ENCODE measurements at places on chromosomes 7 and 10.

- H3K27me3 ChIP-seq: peaks cover 8% of the 10 kb centered on the region
- H3K4me3 ChIP-seq: no peak overlapping the region
- peaks cover 5% of the 10 kb centered on the region for H3K4me1 ChIP-seq
- H3K27ac ChIP-seq: no peak overlapping the region
Measured at GRCh38 chr10:70541736-70542564, 60.6 kb downstream of the PRF1 start.

DNA sequence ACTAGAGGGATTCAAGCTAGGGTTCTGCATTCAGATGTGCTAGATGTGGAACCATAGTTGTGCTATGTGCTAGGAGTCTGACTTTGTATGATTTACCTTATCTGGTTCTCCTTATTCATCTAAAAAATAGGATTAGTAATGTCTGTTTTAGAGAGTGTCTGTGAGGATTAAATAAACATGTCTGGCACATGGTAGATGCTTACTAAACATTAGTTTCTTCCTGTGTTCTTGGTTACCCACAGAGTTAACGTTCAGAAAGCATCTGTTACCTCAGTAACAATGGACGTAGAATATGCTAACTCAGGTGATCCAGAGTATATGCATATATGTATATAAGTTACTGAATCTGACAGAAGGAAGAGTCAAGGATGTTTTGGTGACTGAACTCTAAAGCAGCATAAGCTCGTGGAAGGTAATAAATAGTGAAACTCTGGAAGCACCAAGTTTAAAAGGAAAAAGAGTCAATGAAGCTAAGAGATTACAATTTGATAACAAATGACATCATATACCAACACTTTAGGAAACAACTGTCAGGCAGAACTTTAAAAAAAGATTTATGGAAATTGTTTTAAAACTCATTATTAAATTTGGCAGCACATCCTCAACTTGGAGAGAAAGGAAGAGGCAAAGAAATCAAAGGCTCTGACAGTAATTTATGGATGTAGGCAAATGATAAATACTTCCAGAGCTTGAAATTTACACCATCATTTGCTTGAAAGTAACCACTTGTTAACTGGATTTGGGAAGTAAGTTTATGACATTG lies 127.0 kb downstream of the CCNY start:
- H3K4me3 ChIP-seq: peak overlapping the region; percentile 63
- H3K27me3 ChIP-seq: no peaks in the 10 kb centered on the region
- peaks cover 50% of the 10 kb centered on the region for H3K4me1 ChIP-seq
- H3K27ac ChIP-seq: no peak overlapping the region
- no peak for DNase-seq
- H3K36me3 ChIP-seq: no peaks in the 10 kb centered on the region

DNA sequence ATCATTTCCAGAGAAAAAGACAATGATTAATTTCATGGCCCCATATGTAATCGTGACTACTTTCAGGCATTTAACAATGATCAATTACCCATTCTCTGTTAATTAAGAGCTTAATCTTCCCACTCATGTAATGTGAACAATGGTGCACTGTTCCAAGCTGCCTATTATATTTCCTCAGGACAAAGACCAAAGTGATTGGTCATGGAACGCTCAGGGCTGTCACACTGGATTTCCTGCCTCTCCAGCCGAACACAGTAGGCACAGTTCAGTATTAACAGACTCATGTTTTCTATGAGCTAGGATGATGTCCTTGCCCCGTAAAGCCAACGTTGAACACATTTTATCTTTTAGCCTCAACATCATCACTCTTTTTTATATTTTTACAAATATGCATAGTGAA lies 142.7 kb upstream of the FZD8 start:
- H3K27me3 ChIP-seq: peaks cover 2% of the 10 kb centered on the region
- no peaks in the 10 kb centered on the region for H3K36me3 ChIP-seq
- no peak for DNase-seq
- no peak overlapping the region for H3K4me3 ChIP-seq

DNA sequence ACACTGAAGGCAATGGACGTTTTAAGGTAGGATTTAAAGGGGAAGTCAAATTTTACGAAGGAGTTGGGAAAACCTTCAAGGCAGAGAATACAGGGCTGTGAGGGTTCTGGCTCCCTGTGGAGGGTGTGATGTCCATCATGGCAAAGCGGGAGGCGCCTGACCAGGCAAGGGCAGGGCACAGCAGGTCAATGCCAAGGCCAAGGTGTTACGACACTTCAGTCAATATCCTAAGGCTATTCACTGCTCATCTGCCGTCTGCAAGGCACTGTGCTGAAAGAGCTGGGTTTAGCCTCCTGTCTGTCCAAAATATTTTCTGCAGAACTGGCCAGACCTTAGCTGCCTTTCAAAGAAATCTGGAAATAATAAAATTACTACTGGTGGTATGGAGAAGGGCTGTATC lies 297.9 kb upstream of the MGMT start:
- no peak for DNase-seq
- H3K4me1 ChIP-seq: no peaks in the 10 kb centered on the region
- no peak overlapping the region for H3K27ac ChIP-seq
- peaks cover 12% of the 10 kb centered on the region for H3K27me3 ChIP-seq
- no peak overlapping the region for H3K4me3 ChIP-seq

DNA sequence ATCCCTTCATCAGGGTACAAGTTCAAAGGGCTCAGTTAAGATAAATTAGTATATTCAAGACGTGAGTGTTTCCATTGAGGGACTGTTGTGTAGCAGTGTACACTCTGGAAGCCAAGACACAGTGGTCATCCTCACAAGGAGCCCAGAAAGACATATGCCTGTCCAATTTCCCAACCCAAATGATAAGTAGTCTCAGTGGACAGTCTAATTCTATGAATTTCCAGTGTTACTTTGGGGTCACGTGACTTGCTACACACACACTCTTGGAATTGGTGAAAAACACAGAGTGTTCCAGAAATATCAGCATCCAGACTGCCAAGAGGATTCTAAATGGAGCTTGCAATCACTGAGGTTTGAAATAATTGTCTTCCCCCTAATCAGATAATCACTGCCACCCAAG lies 365.1 kb downstream of the WDR11 start:
- no peaks in the 10 kb centered on the region for H3K36me3 ChIP-seq
- H3K4me3 ChIP-seq: no peak overlapping the region
- DNase-seq: no peak
- no peak overlapping the region for H3K27ac ChIP-seq
- H3K27me3 ChIP-seq: no peaks in the 10 kb centered on the region

DNA sequence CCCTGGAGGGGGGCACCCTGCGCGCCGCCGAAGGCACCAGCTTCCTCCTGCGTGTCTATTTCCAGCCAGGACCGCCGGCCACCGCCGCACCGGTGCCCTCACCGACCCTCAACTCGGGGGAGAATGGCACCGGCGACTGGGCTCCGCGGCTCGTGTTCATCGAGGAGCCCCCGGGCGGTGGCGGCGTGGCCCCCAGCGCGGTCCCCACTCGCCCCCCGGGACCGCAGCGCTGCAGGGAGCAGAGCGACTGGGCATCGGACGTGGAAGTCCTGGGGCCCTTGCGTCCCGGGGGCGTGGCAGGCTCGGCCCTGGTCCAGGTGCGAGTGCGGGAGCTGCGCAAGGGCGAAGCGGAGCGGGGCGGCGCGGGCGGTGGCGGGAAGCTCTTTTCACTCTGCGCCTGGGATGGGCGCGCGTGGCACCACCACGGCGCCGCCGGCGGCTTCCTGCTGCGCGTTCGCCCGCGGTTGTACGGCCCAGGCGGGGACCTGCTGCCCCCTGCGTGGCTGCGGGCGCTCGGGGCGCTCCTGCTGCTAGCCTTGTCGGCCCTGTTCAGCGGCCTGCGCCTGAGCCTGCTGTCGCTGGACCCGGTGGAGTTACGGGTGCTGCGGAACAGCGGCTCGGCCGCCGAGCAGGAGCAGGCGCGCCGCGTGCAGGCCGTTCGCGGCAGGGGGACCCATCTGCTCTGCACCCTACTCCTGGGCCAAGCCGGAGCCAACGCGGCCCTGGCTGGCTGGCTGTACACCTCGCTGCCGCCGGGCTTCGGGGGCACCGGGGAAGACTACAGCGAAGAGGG lies 594 bp downstream of the CNNM1 start:
- DNase-seq: no peak
- peaks cover 44% of the 10 kb centered on the region for H3K27me3 ChIP-seq
- H3K27ac ChIP-seq: no peak overlapping the region
- peaks cover 2% of the 10 kb centered on the region for H3K4me1 ChIP-seq
- peaks cover 2% of the 10 kb centered on the region for H3K36me3 ChIP-seq

- H3K27me3 ChIP-seq: no peaks in the 10 kb centered on the region
- no peak overlapping the region for H3K4me3 ChIP-seq
Measured at GRCh38 chr10:112546474-112546873, 99.5 kb downstream of the VTI1A start.

GRCh38 chr10:96641396-96642295 lies 54.8 kb upstream of the TM9SF3 start:
- no peaks in the 10 kb centered on the region for H3K36me3 ChIP-seq
- peaks cover 6% of the 10 kb centered on the region for H3K4me1 ChIP-seq
- H3K27ac ChIP-seq: no peak overlapping the region
- no peak for DNase-seq

DNA sequence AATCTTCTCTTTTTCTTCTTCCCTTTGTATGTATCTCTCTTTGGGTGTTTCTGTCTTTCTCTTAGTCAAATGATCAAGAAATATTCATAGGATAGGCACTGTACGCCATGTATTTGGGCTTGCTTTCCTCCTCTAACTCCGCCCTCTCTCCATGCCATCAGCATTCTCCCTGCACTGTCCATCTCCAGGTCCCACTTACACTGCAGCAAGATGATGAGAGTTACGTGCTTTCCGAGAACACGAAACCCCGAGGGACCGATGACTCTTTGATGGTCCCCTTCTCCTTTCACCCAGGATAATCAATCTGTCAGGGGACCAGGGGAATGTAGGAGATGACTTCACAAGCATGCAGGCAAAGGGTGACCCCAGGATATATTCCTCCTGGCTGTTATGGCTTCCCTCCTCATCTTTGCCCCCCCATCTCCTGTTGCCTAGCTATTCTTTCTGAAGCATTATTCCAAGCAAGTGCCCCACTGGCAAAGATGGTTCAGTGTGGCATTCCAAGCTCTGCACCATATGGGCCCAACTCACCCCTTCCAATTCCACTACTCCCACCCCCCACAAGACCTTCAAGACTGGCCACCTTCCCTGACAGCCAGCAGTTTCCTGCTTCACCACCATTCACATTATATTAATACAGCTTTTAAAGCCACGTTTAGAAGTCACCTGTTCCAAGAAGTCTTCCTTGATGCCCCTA lies 40.0 kb downstream of the HIF1AN start:
- peaks cover 78% of the 10 kb centered on the region for H3K27me3 ChIP-seq
- H3K36me3 ChIP-seq: peaks cover 6% of the 10 kb centered on the region
- no peaks in the 10 kb centered on the region for H3K4me1 ChIP-seq
- no peak for DNase-seq
- no peak overlapping the region for H3K4me3 ChIP-seq

GRCh38 chr10:85542936-85543730 lies 823.5 kb downstream of the GRID1 start:
- no peaks in the 10 kb centered on the region for H3K36me3 ChIP-seq
- H3K27ac ChIP-seq: no peak overlapping the region
- H3K4me1 ChIP-seq: no peaks in the 10 kb centered on the region
- peaks cover 34% of the 10 kb centered on the region for H3K27me3 ChIP-seq
- H3K4me3 ChIP-seq: no peak overlapping the region
- DNase-seq: no peak

GRCh38 chr7:50962281-50962883 lies 179.7 kb upstream of the GRB10 start:
- DNase-seq: no peak
- H3K4me3 ChIP-seq: no peak overlapping the region
- no peaks in the 10 kb centered on the region for H3K4me1 ChIP-seq
- H3K27me3 ChIP-seq: peaks cover 22% of the 10 kb centered on the region
- no peak overlapping the region for H3K27ac ChIP-seq
- no peaks in the 10 kb centered on the region for H3K36me3 ChIP-seq

DNA sequence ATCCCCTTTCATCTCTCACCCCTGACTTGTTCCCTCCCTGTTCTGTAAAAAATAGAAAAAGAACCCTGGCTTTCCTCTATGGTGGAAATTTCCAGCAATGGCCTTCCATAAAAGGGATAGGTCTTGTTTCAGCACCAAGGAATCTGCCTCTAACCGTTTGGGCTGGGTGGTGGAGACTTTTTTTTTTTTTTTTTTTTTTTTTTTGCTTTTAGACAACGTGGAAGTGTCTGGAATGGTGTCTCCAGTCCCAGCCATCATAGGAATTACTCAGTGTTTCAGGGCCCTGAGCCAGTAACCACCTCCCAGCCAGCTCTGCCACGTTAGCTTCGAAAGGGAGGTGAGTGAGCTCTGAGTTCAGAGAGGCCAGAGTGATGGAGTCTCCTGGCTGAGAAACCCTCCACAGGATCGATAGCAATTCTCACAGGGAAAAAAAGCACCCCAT lies 97.3 kb upstream of the COL1A2 start:
- H3K27me3 ChIP-seq: peaks cover 13% of the 10 kb centered on the region
- DNase-seq: no peak
- no peaks in the 10 kb centered on the region for H3K36me3 ChIP-seq

- peaks cover 6% of the 10 kb centered on the region for H3K36me3 ChIP-seq
- peaks cover 6% of the 10 kb centered on the region for H3K4me1 ChIP-seq
Measured at GRCh38 chr7:108009873-108010272, 6.9 kb upstream of the LAMB1 start.

- H3K4me3 ChIP-seq: no peak overlapping the region
- peak overlapping the region; percentile 41 for H3K27ac ChIP-seq
- no peaks in the 10 kb centered on the region for H3K36me3 ChIP-seq
Measured at GRCh38 chr7:151735186-151735850, 141.6 kb downstream of the PRKAG2 start.

- peaks cover 71% of the 10 kb centered on the region for H3K27me3 ChIP-seq
- H3K27ac ChIP-seq: peak overlapping the region; percentile 60
- H3K4me1 ChIP-seq: peaks cover 5% of the 10 kb centered on the region
Measured at GRCh38 chr7:20778063-20778721, 8.5 kb downstream of the SP8 start.

- H3K27me3 ChIP-seq: peaks cover 16% of the 10 kb centered on the region
- no peaks in the 10 kb centered on the region for H3K36me3 ChIP-seq
- no peak overlapping the region for H3K27ac ChIP-seq
- H3K4me3 ChIP-seq: no peak overlapping the region
Measured at GRCh38 chr7:249989-250388, 40.0 kb upstream of the FOXL3 start.

GRCh38 chr7:33601884-33602283 lies 303.5 kb upstream of the BMPER start:
- no peaks in the 10 kb centered on the region for H3K4me1 ChIP-seq
- no peak overlapping the region for H3K4me3 ChIP-seq
- H3K27me3 ChIP-seq: no peaks in the 10 kb centered on the region
- DNase-seq: no peak
- peaks cover 2% of the 10 kb centered on the region for H3K36me3 ChIP-seq

DNA sequence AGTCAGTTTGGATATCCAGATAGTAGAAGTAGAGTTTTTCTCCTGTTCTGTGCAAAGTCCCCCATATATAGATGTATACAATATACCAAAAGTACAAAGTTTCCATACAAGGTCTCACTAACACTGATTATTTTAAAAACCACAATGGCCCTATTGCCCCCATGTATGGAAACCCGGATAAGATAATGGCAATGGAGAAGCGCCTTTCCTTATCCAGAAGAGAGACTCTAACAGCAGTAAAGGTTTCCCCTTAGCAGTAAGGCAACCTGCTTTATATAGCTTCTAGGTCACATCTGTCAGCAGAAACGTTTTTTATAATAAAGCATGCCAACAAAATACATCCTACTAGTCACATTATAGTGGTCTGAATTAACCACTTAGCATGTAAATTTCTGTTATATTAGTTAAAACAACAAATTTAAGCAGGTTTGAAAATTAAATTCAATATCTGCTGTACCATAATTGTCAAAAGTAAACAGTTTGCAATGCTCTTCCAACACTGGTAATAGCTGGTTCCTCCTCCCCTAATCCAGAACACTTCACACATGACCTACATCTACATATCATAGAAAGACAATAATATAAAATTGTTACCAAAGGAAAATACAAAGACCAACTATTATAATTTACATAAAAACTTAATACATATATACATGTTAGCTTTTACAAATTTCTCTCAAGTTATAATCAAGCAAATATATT lies 22.4 kb downstream of the USP6NL start:
- peaks cover 8% of the 10 kb centered on the region for H3K27me3 ChIP-seq
- no peak overlapping the region for H3K4me3 ChIP-seq
- no peak for DNase-seq
- peaks cover 5% of the 10 kb centered on the region for H3K4me1 ChIP-seq

All from T-helper 17 cell (primary cell).